SK-N-SH (cell line): ENCODE measurements at places on chromosomes 16 and 17. TPM values are rescaled to one million over a fixed set of nuclear protein-coding genes. Genes with fewer than 3 reads are reported as not detected.
A peak's percentile ranks its signal among the peaks of the same experiment; 100 is the strongest.

GRCh38 chr17:19370493-19370960 is 7.8 kb upstream of the MAPK7 start:
- H3K27ac ChIP-seq, result no peak overlapping the region
- H3K4me3 ChIP-seq, result no peak overlapping the region
- H3K27me3 ChIP-seq, result no peaks in the 10 kb centered on the region
- H3K4me1 ChIP-seq, result peaks cover under 1% of the 10 kb centered on the region; the same call in 1 of the 2 replicates
- DNase-seq, result no peak

GRCh38 chr17:57649731-57650484 is 95.2 kb downstream of the CCDC182 start:
- no peak overlapping the region for H3K27ac ChIP-seq
- no peaks in the 10 kb centered on the region for H3K36me3 ChIP-seq
- no peak overlapping the region for H3K4me3 ChIP-seq
- H3K4me1 ChIP-seq, result peaks cover 12% of the 10 kb centered on the region; the same call in 1 of the 2 replicates
- H3K27me3 ChIP-seq, result no peaks in the 10 kb centered on the region

Gene CACNA1H
- not detected in 2 replicates for polyA plus RNA-seq

GRCh38 chr17:30220414-30220813 is 15.1 kb downstream of the SLC6A4 start:
- no peaks in the 10 kb centered on the region for H3K36me3 ChIP-seq
- no peak for DNase-seq
- H3K27ac ChIP-seq, result no peak overlapping the region
- no peak overlapping the region for H3K4me3 ChIP-seq
- no peaks in the 10 kb centered on the region for H3K27me3 ChIP-seq
- no peaks in the 10 kb centered on the region for H3K4me1 ChIP-seq

DNA sequence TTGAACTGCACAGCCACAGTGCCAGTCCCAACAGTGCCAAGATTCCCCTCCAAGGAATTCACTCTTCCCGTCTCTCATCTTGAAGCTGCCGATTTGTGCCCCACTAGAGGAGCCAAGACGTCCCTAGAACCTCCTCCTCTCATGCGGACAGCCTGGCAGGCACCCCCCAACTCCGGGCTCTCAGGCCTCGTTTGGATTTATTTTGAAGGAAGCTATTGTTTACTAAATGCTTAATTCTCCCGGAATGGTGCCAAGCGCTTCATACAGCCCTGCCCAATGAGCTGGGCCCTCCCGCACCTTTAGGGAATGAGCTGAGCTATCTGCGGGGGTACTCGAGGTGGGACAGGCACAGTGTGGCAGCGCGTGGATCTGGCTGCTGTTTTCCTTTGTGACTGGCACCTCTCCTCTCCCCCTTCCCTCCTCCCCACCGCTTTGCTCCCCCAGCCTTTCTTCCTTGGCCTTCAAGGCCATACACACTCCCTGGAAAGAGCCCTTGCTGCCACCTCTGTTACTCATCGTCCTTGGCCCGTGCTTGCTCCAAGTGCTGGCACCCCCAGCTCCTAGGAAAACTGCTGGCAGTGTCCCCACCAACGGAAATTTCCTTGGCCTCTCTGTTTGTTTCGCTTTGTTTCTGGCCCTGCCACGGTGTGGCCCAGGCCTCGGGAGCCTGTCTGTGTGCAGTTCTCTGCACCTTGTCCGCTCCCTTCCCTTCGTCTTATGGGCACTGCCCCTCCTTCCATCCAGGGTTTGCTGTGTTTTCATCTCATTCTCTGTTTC is 49.9 kb upstream of the CDR2 start:
- H3K27ac ChIP-seq, result peak overlapping the region; percentile 30; the same call in 1 of the 2 replicates
- DNase-seq, result no peak

Gene FGF11
- 1.9 and 2.5 TPM in 2 replicates for polyA plus RNA-seq

DNA sequence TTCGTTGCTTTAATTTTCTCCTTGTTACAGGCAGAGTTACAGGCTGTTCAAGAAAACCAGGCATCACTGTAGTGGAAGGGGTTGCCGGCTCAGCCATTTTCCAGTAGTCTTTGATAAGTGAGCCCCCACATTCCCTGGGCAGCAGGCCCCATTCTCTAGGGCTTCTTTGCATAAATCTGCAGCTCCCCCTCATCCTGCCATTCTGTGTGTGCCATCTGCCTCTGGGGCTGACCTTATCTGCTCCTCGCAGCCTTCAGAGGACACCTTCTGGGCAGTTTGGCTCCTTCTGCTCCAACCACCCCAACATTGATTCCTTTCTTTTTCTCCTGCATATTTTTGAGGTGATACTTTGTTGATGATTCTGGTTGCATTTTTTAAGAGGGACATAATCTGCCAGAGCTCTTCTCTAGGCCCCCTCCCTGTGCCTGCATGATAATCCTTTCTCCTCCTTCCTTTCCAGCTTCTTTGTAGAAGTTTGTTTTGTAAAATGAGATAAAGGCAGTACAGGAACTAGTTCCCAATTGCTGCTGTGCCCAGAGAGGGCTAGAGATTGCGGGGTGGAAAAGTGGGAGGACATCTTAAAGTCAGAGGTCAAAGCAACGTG is 17.1 kb downstream of the RND2 start:
- no peaks in the 10 kb centered on the region for H3K27me3 ChIP-seq
- H3K36me3 ChIP-seq, result no peaks in the 10 kb centered on the region; the same call in 1 of the 2 replicates
- no peak for DNase-seq
- H3K4me1 ChIP-seq, result peaks cover 5% of the 10 kb centered on the region; the same call in 1 of the 2 replicates

DNA sequence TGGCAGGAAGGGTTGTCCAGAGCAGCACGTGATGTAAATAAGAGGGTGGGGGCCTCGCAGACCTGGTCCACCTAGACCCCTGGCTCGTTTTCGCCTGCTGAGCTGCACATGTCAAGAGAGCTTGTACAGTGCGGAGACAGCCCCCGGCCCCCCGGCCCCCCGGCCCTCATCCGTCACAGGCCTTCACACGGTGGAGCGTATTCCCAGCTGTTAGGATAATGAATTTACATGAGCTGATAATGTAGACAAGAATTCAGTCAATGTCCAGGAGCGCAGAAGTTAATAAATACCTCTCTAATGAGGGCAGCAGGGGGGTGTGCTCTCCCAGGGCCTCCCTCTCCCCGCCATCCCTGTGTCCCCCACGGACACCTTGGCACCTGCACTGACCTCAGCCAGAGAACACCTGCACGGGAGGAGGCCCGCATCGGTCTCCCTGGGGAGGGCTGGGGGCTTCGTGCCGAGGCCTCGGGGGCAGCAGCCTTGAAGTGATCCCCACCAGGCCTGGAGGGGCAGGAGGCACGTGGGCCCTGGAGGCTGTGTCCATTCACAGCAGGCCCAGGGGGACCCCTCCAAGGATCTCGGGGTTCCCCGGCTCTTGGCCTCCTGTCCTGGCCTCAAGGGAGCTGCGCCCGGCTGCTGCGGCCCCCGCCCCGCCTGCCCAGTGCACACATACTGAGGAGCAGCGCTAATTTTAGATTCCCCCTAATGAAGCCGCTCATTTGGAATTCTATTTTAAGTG is 14.6 kb downstream of the GSE1 start:
- no peak for DNase-seq
- H3K27ac ChIP-seq, result peak overlapping the region; percentile 97
- no peak overlapping the region for H3K4me3 ChIP-seq
- H3K27me3 ChIP-seq, result no peaks in the 10 kb centered on the region
- H3K4me1 ChIP-seq, result peaks cover 80% of the 10 kb centered on the region
- no peaks in the 10 kb centered on the region for H3K36me3 ChIP-seq

Gene TRAF7
- 69.9 and 73.0 TPM in 2 replicates for polyA plus RNA-seq

DNA sequence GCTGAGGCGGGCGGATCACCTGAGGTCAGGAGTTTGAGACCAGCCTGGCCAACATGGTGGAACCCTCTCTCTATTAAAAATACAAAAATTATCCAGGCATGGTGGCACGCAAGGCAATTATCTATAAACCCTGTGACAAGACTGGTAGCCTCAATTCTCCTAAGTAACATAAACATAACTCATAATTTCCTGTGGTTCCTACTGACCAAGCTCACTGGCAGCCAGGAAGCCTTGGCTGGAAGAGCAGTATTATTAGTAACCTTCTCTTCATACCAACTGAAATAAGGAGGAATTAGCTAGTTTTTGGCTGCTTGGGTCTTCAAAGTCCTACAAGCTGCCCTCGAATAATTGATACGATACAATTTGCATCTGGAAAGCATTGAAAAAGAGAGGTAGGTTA is 31.6 kb upstream of the LRRC37A3 start:
- no peaks in the 10 kb centered on the region for H3K4me1 ChIP-seq
- no peak overlapping the region for H3K27ac ChIP-seq
- no peak for DNase-seq
- H3K36me3 ChIP-seq, result no peaks in the 10 kb centered on the region
- no peaks in the 10 kb centered on the region for H3K27me3 ChIP-seq

- H3K36me3 ChIP-seq, result no peaks in the 10 kb centered on the region
- H3K4me3 ChIP-seq, result no peak overlapping the region
- peaks cover 22% of the 10 kb centered on the region for H3K27me3 ChIP-seq
- no peak for DNase-seq
- peaks cover 10% of the 10 kb centered on the region for H3K4me1 ChIP-seq
Measured at GRCh38 chr17:50566886-50567285, 6.4 kb downstream of the CACNA1G start.

Gene CCDC78
- 15.4 and 18.8 TPM in 2 replicates for polyA plus RNA-seq

Gene BCO1
- 0.02 TPM in 1 of 2 replicates, not detected in the other for polyA plus RNA-seq

DNA sequence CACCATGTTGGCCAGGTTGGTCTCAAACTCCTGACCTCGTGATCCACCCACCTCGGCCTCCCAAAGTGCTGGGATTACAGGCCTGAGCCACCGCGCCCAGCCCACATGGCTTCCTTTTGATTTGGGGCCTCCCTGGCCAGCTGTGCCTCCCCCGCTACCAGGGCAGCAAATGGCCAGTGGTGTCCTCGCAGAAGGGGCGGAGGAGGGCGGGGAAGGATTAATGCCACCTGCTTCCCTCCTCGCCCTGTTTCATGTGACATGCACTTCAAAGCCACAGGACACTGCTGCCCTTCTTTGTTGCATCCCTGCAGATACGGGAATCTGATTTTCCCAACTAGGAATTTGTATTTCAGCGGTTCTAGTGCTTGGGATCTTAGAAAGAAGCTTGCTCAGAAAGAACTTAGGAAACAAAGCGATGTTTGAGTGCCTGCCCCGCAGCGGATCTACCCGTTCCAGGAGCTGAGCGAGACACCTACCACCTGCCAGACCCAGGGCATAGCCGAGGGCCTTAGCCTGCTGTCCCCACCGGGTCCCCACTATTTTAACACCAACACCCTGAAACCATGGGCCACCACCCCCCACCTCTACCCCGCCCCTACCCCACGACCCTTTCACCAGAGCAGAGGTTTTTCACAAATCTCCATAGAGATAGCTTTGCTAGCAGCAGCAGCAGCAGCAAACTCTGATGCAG is 37.7 kb upstream of the CCDC182 start:
- H3K27ac ChIP-seq, result no peak overlapping the region
- no peak overlapping the region for H3K4me3 ChIP-seq
- peaks cover 40% of the 10 kb centered on the region for H3K4me1 ChIP-seq

Gene TBC1D3K
- not detected in 2 replicates for polyA plus RNA-seq

GRCh38 chr17:45705123-45706009 is 78.8 kb upstream of the CRHR1 start:
- H3K36me3 ChIP-seq, result no peaks in the 10 kb centered on the region
- H3K4me1 ChIP-seq, result no peaks in the 10 kb centered on the region
- no peak overlapping the region for H3K27ac ChIP-seq
- no peak for DNase-seq

GRCh38 chr17:30378241-30378824 is 394 bp upstream of the CPD start:
- H3K4me3 ChIP-seq, result peak overlapping the region; percentile 95
- H3K36me3 ChIP-seq, result no peaks in the 10 kb centered on the region
- peaks cover 5% of the 10 kb centered on the region; the same call in 1 of the 2 replicates for H3K4me1 ChIP-seq
- peak; percentile 58 for DNase-seq
